ENCODE measurements at places on chromosomes 1 and 21.

GRCh38 chr1:217010253-217010652, 287.0 kb upstream of the ESRRG start:
- no peak for DNase-seq

GRCh38 chr21:10521091-10521598, at the start of gene TPTE:
Gene TPTE (plus strand): TSS chr21:10521583. CDS start chr21:10538724, 17,141 bp downstream.
- DNase-seq, result no peak

- no peak for DNase-seq
Measured at GRCh38 chr1:81305997-81306452, 494.7 kb upstream of the ADGRL2 start.

- no peak for DNase-seq
Measured at GRCh38 chr1:109396513-109396839, 1.2 kb downstream of the SORT1 start.

DNA sequence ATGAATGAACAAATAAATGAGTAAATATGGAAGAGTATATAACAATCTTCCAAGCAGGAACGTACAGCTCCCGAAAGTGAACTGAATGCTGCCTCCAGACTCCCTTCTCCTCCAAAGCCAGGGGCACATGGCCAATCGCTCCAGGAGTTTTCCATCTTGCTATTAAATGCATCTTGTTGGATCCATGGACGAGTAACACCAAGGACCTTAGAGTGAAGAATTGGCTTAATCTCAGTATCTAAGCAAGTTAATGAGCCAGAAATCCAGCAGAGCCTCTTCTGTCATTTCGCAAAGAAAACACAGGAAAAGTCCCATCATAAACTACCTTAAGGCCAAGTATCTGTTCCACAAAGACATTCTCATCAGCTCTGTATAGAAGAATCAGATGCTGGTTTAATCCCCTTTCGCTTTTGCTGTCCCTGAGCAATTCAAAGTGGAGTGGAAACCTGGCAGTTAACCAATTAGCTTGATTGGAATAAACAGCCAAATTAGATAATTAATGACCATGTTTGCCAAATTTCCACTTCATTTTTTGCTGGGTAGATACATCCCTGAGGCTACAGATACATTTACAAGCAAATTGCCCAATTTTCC, 116.0 kb downstream of the MIS18A start:
- DNase-seq, result no peak

DNA sequence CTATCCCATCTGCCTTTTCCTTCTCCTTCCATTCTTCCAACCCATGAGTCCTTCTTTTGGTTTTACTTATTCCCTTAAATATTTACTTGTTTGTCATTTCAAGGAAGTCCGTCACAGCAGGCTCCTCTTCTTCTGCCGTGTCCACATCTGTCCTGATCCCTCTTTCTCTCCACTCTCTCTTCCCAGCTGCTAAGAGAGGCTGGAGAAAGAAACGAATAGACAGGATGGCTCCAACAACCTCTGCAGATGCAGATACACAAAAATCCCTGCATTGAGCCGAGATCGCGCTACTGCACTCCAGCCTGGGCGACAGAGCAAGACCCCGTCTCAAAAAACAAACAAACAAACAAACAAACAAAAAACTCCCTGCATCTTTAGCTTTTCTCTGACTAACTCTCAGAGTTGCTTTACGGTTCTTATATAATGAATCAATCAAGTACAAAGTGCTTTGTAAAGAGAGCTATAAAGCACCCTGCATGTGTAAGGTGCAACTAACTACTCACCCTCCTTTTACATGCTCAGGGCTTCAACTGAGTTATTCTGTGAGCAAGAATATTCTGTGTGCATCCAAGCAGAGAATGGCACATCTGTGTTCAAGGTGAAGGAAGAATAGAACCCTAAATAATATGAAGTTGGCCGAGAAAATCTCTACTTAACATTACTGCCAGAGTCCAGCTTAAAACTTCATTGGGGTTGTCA, 3.8 kb upstream of the SAMD13 start:
- no peak for DNase-seq

- DNase-seq, result no peak
Measured at GRCh38 chr1:220962031-220962751, 82.9 kb downstream of the HLX start.

DNA sequence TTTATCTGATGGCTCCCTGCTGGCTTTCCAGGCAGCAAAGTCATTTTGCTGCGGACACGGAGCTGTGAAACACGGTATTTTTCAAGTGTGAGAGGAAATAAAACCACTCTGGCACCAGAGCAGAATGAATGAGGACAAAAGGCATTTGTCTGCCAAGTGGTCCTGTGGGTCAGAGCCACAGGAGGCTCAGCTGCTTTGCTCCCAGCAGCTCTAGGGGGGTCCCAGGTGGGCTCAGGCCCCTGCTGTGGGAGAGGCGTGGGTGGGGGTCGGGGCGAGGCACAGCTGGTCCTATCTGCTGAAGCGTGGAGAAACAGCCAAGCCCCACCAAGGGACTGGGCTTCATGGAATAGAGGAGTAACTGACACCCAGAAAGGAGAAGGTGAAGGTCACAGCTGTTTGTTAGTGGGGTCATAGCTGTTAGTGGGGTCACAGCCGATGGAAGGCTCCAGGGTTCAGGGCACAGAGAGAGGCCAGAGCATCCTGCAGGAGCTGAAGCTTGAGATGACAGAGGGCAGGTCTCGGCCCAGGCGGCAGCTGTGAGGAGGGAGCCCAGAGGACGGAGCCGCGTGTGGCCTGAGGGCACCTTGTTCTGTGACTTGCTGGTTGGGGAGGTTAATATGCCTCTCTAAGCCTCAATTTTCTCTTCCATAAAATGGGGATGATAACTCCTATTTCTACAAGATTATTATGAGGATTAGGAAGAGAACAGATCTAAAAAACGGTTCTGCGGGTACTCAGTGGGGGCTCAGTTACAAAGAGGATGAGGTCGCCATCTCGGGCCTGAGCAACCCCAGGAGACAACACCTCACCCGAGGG, 7.1 kb downstream of the KIF17 start:
- no peak for DNase-seq

- no peak for DNase-seq
Measured at GRCh38 chr1:116769561-116769977, 15.3 kb downstream of the CD2 start.

- DNase-seq, result no peak
Measured at GRCh38 chr1:3718764-3719163, 33.5 kb upstream of the CCDC27 start.

DNA sequence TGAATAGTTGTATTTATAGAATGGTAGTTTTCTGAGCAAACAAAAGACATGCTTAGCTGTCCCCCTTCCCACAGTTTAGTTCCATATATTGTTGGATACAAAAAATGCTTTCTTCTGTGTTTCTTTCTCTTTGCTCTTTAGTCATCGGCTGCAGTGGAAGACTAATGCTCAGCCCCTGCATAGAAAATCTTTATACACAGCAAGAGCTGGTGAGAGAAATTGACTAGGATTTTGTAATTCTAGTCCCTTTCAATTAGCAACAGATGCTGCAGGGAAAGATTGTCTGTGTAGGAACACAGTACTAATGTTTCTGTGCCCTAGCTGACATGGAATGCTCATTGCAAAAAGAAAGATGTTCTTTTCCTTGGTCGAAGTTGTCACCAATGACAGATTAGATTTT, 200.9 kb downstream of the RPS6KC1 start:
- DNase-seq, result no peak

- DNase-seq, result no peak
Measured at GRCh38 chr1:7628273-7628672, 142.8 kb upstream of the VAMP3 start.

- DNase-seq, result no peak
Measured at GRCh38 chr1:101139821-101140718, 96.7 kb upstream of the S1PR1 start.

DNA sequence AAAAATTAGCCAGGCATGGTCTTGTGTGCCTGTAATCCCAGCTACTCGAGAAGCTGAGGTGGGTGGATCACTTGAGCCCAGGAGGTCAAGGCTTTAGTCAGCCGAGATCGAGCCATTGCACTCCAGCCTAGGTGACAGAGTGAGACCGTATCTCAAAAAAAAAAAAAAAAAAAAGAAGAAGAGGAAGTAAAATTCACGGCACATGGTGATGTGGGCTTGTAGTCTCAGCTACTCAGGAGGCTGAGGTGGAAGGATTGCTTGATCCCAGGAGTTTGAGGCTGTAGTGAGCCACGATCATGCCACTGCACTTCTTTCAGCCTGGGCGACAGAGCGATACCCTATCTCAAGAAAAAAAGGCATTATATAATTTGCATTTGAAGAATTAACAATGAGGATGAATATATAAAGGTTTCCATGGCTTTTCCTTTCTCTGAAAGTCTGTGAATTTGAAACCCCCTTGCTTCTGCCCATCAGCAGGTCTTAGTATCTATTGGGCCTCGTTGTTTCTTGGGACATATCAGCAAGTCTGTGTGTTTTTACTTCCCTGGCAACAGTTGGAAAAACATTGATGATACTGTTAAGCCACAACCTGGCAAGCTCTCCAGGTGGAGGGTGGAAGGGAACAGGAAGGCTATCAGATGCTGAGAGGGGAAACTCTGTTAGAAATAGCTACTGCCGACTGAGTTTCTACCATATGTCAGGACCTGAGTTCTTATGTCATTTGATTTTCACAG, 4.6 kb upstream of the PLA2G2D start:
- no peak for DNase-seq

- DNase-seq, result no peak
Measured at GRCh38 chr1:175725684-175726083, 17.7 kb downstream of the TNR start.

DNA sequence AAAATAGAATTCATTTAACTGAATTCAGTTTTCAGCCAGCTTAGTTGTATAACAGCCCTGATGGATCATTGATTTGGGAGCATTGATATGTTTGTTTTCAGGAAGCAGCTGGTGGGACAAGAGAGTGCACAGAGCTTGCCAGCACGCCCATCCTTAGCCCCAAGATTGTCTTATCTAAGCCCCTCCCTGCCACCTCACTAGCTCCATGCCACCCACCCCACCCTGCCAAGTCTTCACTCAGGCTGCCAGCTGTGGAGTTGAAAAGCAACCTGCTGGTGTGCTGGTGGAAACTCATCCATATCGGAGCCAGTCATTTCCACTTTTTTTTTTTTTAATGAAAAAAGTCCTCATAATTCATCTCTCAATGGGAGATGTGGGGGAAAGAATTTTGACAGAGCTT, 11.8 kb downstream of the KIRREL1 start:
- no peak for DNase-seq

GRCh38 chr1:32128479-32128878, 20.6 kb downstream of the KPNA6 start:
- DNase-seq, result no peak

DNA sequence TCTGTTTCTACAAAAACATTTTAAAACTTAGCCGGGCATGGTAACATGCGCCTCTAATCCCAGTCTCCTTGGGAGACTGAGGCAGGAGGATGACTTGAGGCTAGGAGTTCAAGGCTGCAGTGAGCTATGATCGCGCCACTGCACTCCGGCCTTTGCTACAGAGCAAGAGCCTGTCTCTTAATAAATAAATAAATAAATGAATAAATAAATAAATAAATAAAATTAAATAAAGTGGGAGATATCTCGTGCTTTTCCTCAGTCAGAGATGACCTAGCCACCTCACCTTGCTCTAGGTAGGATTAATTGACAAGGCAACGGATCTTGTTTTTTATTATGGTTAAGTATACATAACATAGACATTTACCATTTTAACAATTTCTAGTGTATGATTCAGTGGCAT, 14.3 kb upstream of the BRWD1 start:
- DNase-seq, result no peak

- DNase-seq, result no peak
Measured at GRCh38 chr1:3466366-3467075, 12.1 kb downstream of the ARHGEF16 start.

DNA sequence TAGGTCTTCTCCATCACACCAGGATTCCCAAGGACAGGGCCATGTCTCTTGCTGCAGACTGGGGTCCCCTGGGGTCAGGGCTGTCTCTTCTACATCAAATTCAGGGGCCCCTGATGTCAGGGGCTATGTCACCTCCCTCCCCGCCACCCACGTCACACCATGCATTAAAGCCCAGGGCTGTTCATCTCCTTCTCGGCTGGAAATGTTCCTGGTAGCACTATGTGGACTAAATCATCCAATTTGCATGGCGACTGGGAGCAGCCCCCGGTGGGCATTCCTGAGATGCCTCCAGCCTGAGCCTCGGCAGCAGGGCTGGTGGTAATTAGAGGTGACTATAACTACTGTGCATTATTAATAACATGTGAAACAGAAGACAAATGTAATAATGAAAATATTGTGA, 151.7 kb upstream of the HMGB4 start:
- DNase-seq, result no peak

GRCh38 chr1:117162816-117163215, 41.3 kb upstream of the TRIM45 start:
- no peak for DNase-seq

DNA sequence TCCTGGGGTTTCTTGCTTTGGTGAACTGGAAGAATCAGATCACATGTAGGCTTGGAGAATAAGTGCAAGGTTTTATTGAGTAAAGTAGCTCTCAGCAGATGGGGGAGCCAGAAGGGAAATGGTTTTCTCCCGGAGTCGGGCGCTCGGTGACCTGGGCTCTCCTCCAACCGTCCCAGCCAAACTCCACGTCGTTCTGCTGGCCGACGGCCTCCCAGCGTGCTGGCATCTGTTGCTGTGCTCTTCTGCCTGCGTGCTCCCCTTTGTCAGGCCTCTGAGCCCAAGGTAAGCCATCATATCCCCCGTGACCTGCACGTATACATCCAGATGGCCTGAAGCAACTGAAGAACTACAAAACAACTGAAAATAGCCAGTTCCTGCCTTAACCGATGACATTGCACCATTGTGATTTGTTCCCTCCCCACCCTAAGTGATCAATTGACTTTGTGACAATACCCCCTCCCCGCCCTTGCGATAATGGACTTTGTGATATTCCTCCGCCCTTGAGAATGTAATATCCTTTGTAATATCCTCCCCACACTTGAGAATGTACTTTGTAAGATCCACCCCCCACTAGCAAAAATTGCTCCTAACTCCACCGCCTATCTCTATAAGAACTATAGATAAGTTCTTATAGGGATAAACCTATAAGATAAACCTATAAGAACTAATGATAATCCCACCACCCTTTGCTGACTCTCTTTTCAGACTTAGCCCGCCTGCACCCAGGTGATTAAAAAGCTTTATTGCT, 88.3 kb downstream of the SMYD3 start:
- DNase-seq, result no peak

GRCh38 chr1:63907051-63907450, 133.2 kb downstream of the ROR1 start:
- no peak for DNase-seq

DNA sequence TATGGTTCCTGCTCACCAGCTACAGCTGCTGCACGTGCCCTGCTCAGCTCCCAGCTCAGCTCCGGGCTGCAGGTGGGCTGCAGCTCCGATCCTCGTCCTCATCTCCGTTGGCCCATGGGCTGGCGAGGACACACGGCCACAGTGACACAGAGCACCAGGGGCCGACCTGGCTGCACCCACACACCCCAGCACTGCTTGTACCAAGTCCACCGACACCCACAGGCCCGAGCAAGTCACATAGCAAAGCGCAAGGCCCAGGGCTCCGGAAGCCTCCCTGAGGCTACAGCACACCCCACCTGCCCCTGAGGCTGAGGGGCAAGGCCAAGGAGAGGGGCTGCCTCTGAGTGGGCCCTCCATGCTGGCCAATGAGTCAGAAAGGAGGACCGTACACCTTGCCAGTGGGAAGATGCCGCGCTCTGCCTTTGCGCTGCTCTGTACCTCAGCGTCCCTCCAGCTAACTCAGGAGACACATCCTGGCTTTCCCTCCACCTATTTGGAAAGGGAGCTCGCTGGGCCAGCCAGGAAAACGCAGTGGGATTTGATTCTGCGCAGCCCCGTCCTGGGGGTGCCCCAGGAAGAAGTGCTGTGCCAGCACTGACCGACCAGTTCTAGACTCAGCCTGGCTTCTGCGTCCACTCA, 124.8 kb downstream of the SIK1 start:
- DNase-seq, result no peak

- DNase-seq, result no peak
Measured at GRCh38 chr1:167273027-167273800, 52.5 kb downstream of the POU2F1 start.
